IMR-90 (cell line): ENCODE measurements at places on chromosomes 7 and 10. TPM values are rescaled to one million over a fixed set of nuclear protein-coding genes. Genes with fewer than 3 reads are reported as not detected.
A peak's percentile ranks its signal among the peaks of the same experiment; 100 is the strongest.

FBXO24 gene
- total RNA-seq = 0.28 and 0.54 TPM in 2 replicates

RAB18 gene
- total RNA-seq = 17.6 and 53.0 TPM in 2 replicates

CALCR gene
- total RNA-seq = not detected in 2 replicates

TMEM184A gene
- total RNA-seq = 0.28 and 0.36 TPM in 2 replicates

CACNA2D1 gene
- 21.9 and 32.2 TPM in 2 replicates for total RNA-seq

CRYGN gene
- total RNA-seq = not detected in 2 replicates

GRID2IP gene
- not detected in 2 replicates for total RNA-seq

SPDYE5 gene
- total RNA-seq = not detected in 2 replicates

MMD2 gene
- total RNA-seq = not detected in 2 replicates

HECW1 gene
- 1.1 and 1.3 TPM in 2 replicates for total RNA-seq

TRIM50 gene
- not detected in 2 replicates for total RNA-seq

DNA sequence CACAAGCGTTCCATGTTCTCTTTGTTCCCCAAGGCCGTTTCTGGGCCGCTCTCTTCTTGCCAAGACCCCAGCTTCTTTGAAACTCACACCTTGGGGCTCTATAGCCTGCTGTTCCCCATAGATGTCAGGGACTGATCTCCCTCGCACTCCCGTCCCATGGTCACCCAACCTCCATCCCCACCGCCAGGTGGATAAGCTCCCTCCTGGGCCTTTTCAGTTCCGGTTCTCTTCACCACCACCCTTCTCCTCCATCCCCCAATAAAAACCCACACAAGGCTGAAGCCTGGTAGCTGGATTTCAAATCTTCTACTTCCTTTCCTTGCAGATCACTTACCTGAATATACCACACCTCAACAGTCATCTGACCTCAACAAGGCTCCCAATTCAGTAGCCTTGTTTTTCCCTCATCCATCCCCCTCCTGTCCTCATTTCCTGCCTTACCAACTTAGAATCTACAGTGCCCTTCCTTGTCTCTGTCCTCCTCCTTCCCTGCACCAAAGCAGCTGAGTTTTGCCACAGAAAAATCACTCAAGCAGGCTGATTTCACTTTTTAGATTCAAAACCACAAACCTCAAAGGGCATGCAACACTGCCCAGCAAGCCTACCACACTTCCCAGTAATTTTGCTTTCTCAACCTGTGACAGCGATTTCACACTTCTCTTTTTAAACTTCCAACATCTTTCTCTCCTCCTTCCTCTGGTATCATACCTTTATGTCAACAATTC is 7.7 kb downstream of the SLC37A3 start:
- peak; percentile 22 for DNase-seq

DNA sequence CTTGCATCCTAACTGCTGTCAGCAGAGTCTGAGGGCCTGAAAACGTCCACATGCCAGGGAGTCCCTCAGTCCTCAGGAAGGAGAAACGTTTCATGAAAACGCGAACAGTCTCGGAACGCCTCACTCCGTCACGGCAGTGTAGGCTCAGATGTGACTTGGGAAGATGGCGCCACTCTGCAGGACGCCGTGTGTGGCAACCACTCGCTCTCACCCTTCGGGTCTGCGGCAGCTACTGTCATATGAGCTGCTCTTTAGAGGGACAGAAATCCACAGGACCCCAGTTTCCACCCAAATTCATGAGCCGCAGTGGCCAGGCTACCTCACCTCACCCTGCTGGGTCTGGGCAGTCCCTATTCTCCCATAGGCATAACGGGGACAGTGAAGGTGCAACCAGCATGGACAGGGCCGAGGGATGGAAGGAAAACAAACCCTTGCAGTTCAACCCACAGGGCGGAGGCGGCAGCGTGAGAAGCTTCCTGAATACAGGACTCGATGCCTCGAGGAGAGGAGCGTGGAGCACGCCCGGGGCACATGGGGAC is 438.3 kb downstream of the DNAJB6 start:
- DNase-seq = no peak

- DNase-seq = peak; percentile 57
Observed at GRCh38 chr10:73910764-73911552, at the start of gene PLAU. Gene PLAU (plus strand): TSS chr10:73911132. CDS start chr10:73911556, 424 bp downstream.

DNA sequence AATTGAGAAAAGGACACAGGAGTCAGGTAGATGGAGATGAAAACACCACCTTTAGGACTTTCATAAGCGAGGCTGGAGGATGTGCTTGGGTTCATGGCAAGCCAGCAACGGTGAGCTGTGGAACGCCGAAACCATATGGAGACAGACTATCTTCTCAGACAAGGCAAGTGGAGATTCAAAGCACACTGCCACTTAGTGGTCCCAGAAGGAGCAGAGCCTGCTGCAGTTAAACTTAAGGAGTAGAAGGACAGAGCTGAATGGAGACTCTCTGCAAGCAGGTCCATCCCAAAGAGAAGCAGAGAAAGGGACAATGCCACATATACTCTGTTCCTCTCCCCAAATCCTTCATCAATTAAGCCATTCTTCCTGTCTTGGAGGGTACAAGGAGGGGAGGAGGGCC is 236.3 kb upstream of the HABP2 start:
- no peak for DNase-seq

GRCh38 chr7:39732837-39733804 is 109.7 kb downstream of the RALA start:
- peak; percentile 98 for DNase-seq

DNA sequence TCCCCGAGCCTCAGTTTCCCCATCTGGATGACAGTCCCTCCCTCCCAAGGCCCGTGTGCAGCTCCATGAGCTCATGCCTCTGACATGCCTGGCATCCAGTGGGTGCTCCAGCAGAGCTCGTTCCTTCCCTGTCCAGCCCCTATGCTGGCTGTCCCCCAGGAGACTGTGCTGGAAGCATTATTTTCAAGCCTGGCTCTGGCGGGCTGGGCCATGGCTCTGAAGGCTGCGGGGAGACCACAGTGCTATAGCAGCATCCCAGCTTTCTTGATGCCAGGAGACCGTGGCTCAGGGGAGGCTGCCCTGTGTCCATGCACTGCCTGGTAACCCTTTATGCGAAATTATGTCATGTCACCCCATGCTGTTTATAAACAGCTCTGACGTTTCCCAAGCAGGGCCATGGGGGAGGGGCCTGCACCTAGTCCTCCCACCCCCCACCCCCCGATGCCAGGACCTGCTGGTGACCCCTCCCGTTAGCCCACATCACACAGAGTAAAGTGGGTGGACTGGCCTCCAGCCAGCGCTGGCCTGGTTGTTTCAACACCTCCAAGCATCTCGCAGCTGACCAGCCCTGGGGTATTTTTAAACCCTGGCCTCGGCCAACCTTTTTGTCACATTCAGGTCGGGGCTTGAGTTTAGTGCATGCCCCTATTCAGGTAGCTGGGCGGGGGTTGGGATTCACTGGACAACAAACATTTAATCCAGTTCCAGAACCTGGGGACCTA is 105.9 kb upstream of the ZNF716 start:
- DNase-seq = no peak

- DNase-seq = no peak
Observed at GRCh38 chr10:108592956-108593355, 1330.4 kb downstream of the XPNPEP1 start.

DNA sequence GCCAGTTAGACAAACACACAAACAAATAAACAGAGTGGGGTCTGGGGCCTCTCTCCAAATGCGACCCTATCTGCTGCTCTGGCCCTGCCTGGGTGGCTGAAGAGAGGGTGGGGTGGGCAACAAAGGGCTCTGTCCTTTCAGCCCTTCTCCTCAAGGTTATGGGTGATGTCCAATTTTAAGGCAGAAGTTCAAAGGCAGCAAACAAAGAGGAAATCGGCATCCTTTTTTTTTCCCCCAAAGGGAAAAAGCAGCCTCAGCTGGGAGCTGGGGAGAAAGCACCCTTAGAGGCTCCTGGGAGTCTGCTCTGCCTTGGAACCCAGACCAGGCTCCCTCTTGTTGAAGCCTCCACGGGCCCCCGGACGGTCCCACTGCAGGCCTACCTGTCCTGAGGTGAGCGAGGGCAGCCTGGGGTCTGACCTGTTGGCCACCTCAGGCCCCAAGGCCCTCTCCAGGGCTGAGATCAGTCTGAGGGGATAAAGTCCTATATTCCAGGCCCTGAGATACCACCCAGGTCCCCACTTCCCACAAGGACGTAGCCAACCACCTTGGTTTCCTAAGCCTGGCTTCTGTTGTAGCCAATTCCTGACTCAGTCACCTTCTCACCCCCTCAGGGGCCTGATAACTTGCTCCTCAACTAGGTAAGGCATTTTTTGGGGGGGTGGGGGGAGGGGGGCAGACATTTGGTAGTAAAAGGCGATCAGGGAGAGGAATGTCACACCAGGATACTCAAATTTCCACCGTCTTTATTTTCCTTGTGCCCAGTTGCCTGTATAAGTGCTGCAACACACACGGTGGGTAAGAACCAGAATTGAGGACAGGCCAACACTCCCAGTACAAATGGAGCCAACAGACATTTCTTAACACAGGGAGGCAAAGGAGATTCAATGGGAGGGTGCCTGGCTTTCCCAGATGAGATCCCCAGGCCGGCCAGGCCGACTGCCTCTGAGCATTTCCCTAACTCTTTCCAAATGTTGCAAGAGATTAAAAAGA is 4.3 kb downstream of the HOXA11 start:
- DNase-seq = no peak

GRCh38 chr7:154709840-154710520 is 292.9 kb downstream of the PAXIP1 start:
- no peak for DNase-seq

DNA sequence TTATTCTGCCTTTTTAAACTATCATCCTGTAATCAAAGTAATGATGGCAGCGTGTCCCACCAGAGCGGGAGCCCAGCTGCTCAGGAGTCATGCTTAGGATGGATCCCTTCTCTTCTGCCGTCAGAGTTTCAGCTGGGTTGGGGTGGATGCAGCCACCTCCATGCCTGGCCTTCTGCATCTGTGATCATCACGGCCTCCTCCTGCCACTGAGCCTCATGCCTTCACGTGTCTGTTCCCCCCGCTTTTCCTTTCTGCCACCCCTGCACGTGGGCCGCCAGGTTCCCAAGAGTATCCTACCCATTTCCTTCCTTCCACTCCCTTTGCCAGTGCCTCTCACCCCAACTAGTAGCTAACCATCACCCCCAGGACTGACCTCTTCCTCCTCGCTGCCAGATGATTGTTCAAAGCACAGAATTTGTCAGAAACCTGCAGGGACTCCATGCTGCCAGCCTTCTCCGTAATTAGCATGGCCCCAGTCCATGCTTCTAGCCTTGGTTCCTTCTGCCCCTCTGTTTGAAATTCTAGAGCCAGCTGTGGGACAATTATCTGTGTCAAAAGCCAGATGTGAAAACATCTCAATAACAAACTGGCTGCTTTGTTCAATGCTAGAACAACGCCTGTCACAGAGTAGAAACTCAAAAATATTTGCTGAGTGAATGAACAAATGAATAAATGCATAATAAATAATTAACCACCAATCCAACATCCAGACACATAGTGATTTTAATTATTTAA is 151.7 kb downstream of the EGFR start:
- no peak for DNase-seq

DNA sequence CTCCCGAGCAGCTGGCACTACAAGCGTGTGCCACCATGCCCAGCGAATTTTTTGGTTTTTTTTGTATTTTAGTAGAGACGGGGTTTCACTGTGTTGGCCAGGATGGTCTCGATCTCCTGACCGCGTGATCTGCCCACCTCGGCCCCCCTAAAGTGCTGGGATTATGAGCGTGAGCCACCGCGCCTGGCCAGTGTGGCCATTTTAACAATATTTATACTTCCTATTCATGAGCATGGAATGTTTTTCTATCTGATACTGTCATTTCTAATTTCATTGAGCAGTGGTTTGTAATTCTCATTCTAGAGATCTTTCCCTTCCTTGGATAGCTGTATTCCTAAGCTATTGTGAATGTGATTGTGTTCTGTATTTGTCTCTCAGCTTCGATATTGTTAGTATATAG is 96.2 kb downstream of the GLCCI1 start:
- peak; percentile 9 for DNase-seq

DNA sequence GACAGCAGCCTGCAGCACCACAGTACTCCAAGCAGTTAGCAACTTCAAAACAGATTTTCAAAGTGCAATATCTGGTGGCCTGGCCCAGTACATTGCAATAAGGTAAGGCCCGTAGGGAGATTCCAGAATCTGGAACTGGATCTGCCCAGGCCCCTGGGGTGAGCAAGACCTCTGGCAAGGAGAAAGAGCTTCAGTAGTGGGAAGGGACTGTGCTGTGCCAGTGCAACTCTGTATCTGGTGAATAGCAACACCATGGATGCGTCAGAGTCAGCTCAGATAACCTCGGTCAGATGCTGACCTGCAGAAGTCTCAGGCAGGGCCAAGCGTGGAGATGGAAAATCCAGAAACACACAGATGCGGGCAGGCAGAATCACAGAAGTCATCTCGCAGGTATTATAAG is 30.3 kb downstream of the ELMO1 start:
- no peak for DNase-seq

GRCh38 chr10:116691635-116692034 is 50.7 kb downstream of the HSPA12A start:
- no peak for DNase-seq

- DNase-seq = no peak
Observed at GRCh38 chr10:113950268-113950667, 93.4 kb upstream of the ADRB1 start.

- no peak for DNase-seq
Observed at GRCh38 chr10:109450702-109451101, 472.6 kb downstream of the XPNPEP1 start.

- DNase-seq = peak; percentile 36
Observed at GRCh38 chr10:132572545-132572937, 35.0 kb downstream of the INPP5A start.

- DNase-seq = no peak
Observed at GRCh38 chr10:126808103-126808502, 97.1 kb upstream of the DOCK1 start.

DNA sequence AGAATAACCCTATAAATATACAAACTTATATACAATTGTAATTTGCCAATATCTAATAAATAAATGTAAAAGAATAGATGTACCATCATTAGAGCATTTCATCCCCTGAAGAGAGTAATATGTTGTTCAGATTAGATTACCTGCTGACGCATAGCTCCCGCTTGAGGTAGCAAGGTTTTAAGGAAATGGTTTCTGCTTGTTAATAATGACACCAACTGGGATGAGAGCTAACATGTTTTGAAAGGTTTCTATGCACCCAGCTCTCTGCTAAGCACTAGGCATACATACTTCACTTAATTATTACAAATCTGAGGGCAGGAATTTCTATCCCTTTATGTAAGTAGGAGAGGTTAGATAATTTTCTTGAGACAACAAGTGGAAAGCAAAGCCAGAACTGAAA is 1003.3 kb upstream of the SORCS1 start:
- no peak for DNase-seq

GRCh38 chr7:108289852-108290251 is 159.7 kb upstream of the LAMB4 start:
- DNase-seq = no peak

DNA sequence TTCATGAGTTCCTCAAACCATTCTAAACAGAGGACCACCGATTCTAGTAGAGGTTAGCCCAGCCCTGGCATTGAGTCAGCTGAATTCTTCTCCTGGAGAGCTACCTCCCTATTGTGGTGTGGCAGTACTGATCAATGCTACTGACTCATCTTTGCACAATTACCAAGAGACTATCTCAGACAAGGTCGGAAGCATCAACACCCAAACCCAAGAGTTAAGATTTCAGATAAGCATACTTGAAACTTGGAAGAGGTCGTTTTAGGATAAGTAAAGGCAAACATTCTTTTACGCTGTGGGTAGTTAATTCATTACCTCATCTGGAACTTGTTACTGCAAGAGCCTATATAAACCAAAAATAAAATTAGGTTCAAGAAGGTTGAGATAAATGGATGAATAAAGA is 154.6 kb upstream of the NRBF2 start:
- DNase-seq = no peak

- no peak for DNase-seq
Observed at GRCh38 chr7:138891446-138891810, 89.8 kb downstream of the KIAA1549 start.

- DNase-seq = no peak
Observed at GRCh38 chr7:134755422-134756022, 23.9 kb upstream of the CALD1 start.

- peak; percentile 97 for DNase-seq
Observed at GRCh38 chr10:3887885-3888476, 103.0 kb upstream of the KLF6 start.
